Activated CD8-positive, alpha-beta memory T cell treated with anti-CD3 and anti-CD28 coated beads for 36 hours (primary cell): ENCODE measurements at places on chromosomes 7 and 10. TPM values are rescaled to one million over a fixed set of nuclear protein-coding genes. Genes with fewer than 3 reads are reported as not detected.

Gene PDE1C
- total RNA-seq, result not detected

Gene OR9A2
- total RNA-seq, result not detected

Gene AMZ1
- not detected for total RNA-seq

Gene SPDYE16
- total RNA-seq, result not detected

Gene GRM8
- total RNA-seq, result not detected

Gene DENND2A
- total RNA-seq, result not detected
